ENCODE measurements at places on chromosomes 7 and 10.
A peak's percentile ranks its signal among the peaks of the same experiment; 100 is the strongest.

- DNase-seq = peak; percentile 56
These were observed 107.0 kb downstream of the VIM start for GRCh38 chr10:17335065-17335464.

GRCh38 chr7:128278366-128278765 is 37.3 kb downstream of the LEP start:
- no peak for DNase-seq

DNA sequence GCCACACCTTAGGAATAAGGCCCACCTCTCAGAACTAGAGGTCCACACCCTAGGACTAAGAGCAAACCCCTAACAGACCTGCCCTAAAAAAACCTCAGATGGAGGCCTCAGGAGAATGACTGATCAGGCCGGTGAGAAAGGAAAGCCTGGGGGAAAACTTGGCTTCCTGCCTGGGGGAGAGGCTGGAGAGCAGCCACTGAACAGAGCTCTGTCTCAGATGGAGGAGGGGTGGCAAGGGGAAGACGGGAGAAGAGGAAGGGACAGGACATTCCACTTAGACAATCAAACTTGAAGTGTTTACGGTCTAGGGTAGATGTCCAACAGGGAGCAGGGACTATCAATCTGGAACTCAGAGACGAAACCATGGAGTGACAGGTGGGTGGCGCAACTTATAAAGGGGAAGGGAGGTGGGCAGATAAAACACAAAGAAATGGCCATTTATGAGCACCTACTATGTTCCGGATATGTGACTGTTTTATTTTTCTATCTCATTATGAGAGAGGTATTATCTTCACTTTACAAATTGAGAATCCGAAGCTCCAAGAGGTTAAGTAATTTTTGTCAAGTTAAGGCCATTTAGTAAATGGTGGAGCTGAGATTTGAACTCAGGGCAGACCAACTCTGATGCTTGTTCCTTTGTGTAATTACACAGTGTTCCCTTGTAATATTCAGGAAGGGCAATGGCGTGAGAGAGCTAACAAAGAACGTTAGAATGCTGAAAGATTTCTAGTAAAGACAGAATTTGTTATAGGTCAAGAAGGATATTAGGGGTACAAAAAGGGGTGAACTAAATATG is 82.6 kb downstream of the DNMBP start:
- peak; percentile 91 for DNase-seq

- no peak for DNase-seq
These were observed 16.7 kb downstream of the LRRN3 start for GRCh38 chr7:111107579-111107978.

DNA sequence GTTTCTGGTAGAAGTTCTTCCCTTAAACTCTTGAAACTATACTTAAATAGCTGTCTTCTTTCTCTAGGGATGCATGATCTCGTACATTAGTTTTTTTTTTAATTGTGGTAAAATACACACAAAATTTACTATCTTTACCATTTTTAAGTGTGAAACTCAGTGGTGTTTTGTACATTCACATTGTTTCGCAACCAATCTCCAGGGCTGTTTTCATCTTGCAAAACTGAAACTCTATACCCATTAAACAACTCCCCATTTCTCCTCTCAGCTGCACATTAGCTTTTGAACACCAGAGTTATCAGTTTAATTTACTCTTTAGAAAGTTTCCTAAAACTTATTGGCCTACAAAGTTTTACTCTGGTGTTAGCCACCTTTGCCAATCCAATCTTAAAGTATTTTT is 45.5 kb upstream of the PRKAR2B start:
- DNase-seq = no peak

DNA sequence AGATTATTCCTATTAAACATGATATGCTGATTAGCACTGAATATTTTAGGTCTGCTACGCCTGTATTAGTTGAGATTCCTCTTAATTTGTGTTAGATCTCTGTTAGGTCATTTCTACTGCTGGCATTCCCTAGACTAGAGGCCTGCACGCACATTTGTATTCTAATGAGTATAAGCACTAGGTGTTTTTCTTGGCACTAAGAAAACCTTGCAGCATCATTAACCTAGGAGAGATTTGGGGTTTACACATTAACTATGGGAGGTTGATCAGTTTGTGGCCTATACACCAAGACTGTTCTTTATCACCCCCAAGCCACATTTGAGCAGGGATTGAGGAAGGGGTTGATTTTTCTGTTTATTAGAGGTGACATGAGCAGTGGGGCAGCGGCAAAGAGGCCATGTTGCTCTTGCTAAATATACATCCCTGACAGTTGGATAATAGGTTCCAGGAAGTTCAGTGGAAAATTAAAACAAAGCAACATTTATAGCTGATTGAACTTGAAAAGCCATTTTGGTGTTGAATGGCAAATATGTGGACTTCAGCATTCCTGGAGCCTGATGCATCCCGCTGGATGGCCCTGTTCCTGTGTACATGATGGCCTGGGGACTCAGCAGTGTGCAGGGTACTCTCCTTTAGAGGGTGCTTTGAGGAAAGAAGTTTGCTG is 65.2 kb downstream of the GBF1 start:
- peak; percentile 74 for DNase-seq

GRCh38 chr10:85741626-85742300 is 624.8 kb downstream of the GRID1 start:
- DNase-seq = peak; percentile 32

GRCh38 chr10:30557884-30558283 is 71.7 kb downstream of the LYZL2 start:
- no peak for DNase-seq

DNA sequence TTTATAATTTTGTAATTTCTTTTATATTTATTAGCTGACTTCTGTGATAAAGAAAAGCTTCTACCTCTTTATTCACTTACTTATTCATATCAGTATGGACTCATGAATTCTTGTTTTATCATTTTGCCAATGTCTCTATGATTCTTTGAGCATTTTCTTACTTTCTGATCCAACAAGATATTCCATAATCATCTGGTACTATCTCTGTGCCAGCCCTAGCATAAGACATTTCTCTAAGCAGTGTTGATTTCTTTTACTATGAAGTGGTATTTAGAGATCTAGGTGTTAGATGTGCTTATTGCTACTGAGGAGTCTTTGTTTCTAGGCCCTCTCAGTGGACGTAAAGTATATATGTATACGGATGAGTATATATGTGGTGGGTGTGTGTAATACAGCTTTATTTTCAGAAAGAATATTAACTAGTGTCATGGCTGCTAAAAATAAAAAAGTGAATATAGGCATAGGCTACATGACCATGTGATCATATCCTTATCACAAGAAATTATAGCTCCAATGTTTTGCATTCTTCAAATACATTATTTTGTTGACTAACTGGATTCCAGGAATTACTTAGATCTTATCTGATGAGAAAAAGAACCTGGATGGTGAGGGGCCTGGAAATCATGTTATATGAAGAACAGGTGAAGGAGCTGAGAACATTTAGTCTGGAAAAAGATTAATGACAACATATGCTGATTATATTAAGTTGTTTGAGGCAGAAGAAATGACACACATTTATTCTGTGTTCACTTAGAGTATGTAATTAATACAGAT is 13.1 kb downstream of the PHTF2 start:
- no peak for DNase-seq

GRCh38 chr7:12650080-12650479 is 37.4 kb upstream of the ARL4A start:
- DNase-seq = no peak

- DNase-seq = no peak
These were observed 847.3 kb downstream of the NRG3 start for GRCh38 chr10:82722273-82722672.

- DNase-seq = peak; percentile 31
These were observed 118.6 kb upstream of the PRSS58 start for GRCh38 chr7:142376356-142376997.

GRCh38 chr10:118816471-118817168 is 61.9 kb upstream of the CACUL1 start:
- DNase-seq = no peak

- no peak for DNase-seq
These were observed 174.4 kb downstream of the TAX1BP1 start for GRCh38 chr7:27914409-27914808.

GRCh38 chr7:106947244-106947728 is 82.2 kb downstream of the PIK3CG start:
- peak; percentile 65 for DNase-seq

GRCh38 chr10:124799211-124799610 is 2.4 kb upstream of the ABRAXAS2 start:
- DNase-seq = no peak

DNA sequence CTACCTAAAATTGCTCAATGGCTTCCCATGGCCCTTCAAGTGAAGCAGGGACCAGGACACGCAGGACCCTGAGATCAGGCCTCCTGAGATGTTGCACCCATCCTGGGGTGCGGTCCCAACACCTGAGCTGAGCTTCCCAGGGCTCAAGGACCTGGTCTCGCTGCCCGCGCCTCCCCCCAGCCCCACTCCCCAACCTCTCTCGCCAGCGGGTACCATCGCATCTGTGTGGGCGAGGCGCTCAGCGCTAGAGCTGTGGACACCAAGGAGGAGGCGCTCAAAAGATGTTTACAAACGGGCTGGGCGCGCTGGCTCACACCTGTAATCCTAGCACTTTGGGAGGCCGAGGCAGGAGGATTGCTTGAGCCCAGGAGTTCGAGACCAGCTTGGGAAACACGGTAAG is 7.4 kb upstream of the CRYGN start:
- no peak for DNase-seq

DNA sequence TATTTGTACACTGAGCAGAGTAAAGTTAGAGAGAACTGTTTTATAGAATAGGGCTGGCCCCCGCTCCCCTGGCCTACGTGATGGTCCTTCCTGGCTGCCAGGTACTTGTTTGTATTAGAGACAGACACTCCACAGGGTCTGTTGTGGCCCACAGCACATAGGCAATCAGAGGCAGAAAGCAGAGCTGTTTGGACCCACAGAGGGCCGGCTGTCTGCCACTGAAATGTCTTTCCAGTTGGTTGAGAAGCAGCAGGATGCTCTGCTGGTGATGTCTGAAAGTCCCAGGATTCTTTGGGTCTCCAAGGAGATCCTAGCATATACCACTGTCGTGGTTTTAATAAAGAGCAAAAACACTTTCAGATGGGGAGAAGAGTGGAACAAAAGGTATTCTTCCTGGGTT is 5.2 kb downstream of the STN1 start:
- no peak for DNase-seq

GRCh38 chr10:43658227-43658626 is 9.5 kb upstream of the ZNF32 start:
- DNase-seq = no peak

DNA sequence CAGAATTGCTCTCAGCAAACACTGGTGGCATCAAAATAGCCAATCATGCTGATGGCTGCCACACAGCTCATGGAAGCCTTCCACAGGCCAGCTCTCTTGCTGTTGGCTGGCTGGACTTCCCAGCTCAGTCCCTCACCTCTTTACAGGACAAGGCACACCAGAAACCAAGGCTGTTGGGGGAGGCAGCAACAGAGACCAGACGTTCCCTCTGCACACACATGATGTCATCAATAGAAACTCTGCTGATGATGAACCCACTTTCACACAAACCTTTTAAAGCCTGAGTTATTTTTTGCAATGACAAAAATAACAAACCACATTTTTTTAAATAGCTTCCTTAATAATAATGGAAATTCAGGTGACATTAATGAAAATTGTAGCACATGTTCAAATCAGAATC is 300.9 kb upstream of the C7orf33 start:
- no peak for DNase-seq

DNA sequence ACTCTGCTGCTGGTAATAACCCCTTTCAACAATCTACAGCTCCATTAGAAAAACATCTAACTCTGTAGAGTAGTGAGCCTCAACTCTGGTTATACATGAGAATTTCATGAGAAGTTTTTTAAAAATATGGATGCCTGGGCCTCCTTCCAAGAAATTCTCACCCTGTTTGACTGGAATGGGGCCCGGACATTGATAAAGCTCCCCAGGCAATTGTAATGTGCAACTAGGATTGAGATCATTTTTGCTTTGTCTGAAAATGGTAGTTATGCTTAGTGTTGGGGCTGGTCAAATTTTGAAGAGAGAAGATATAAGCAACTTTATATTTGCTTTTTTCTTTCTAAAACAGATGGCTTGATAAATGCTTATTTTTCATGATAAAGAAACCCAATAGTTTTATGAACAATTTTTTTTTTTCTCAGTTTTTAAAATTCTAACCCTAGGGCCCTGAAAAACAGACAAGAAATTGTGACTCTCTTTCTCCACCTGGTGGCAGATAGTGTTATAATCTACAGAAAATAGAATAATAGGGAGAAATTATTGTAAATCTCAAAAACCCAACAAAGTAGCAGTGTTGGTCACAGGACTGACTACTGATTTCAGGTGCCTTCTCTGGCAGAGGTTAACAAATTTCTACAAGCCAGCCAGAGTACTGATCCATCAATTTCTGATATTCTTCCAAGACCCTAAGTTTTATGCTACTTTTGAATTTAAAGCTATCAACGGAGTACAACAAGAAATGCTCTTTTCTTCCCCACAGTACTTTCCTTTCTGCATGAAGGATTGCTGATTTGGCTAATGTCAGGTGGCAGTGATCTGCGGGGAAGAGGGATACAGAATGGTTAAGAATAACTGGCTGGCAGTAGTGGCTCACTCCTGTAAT is 174.8 kb downstream of the DKK1 start:
- peak; percentile 44 for DNase-seq

DNA sequence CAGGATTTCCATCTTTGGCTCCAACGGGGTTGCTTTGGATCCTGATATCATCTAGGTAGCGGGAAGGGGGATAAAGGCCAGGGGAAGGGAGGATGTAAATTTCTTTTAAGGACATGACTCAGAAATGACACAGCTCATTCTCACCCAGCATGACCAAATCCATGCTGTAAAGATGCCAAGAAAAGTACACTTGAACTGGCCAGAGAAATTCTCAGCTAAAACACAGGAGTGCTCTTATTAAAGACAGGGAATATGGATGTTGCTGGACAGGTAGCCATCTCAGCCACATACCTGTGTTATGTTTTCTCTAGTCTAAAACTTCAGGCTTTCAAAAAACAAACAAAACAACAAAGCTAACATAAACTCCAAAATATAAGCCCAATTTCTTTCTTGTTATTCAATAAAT is 68.3 kb downstream of the NAMPT start:
- DNase-seq = peak; percentile 96

GRCh38 chr7:157519798-157520244 is 183.0 kb downstream of the DNAJB6 start:
- DNase-seq = no peak

GRCh38 chr7:130461272-130461671 is 20.5 kb upstream of the CEP41 start:
- no peak for DNase-seq

- DNase-seq = no peak
These were observed 146.8 kb downstream of the OTUD1 start for GRCh38 chr10:23585666-23586065.

DNA sequence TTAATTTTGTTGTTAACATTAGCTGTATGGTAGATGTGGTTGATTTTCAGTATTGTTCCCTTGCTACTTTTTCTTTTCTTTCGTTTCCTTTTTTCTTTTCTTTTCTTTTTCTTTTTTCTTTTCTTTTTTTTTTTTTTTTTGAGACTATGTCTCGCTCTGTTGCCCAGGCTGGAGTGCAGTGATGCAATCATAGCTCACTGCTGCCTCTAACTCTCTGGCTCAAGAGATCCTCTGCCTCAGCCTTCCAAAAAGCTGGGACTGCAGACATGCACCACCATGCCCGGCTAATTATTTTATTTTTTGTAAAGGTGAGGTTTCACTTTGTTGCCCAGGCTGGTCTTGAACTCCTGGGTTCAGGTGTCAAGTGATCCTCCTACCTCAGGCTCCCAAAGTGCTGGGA is 14.4 kb downstream of the SLC26A3 start:
- DNase-seq = no peak

Measured in HT1080 (cell line).